Neural progenitor cell (in vitro differentiated cells): ENCODE measurements at places on chromosomes 2 and 18.
A peak's percentile ranks its signal among the peaks of the same experiment; 100 is the strongest.

DNA sequence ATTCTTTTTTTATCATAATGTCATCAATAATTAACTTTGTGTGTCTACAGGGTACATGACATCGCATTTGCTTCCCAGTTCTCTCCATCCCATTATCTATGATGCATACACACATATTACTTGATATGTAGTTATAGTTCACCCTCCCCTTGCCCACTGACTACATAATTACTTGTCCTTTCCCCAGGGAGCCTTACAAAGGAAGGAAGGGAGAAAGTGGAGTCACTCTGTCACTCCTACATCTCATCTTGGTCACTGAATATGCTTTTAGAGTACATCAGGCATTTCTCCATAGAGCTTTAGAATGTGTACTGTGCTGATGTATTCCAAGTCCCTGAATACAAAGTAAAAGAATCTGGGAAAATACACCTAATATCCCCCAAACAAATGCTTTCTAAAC lies 6.0 kb upstream of the DTNA start:
- no peak for DNase-seq

- DNase-seq, result no peak
Observed at GRCh38 chr2:37244017-37244416, 12.6 kb downstream of the NDUFAF7 start.

DNA sequence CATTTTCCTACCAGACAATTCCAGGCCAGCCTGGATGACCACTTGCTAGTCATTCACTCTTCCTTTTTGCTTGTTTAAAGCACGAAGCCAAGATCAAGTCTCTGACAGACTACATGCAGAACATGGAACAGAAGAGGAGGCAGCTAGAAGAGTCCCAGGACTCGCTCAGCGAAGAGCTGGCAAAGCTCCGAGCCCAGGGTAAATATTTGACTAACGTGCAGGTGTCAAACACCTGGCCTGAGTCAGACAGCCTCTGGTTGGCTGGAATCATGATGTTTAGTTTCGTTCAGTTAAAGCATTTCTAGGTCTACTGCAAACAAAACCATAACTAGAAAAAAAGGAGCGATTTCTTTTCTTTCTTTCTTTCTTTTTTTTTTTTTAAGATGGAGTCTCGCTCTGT lies 44.2 kb upstream of the LYPD6B start:
- DNase-seq, result no peak

GRCh38 chr18:55753643-55754263 lies 165.8 kb upstream of the TCF4 start:
- DNase-seq, result no peak

DNA sequence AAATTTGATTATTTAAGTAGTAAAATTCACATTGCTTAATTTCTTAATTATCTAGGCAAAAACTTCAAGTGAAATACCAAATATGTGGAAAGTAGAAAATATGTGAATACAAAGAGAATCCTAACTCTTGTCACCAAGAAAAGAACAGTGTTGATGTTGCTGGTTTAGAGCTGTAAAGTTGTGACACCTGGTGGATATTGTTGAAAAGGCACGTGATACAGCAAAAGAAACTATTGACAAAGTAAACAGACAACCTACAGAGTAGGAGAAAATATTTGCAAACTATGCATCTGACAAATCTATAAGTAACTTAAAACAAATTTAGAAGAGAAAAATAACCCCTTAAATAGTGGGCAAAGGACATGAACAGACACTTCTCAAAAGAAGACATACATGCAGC lies 25.6 kb upstream of the ZC3H15 start:
- peak; percentile 8 for DNase-seq

GRCh38 chr2:156343940-156344301 lies 11.4 kb upstream of the NR4A2 start:
- DNase-seq, result no peak

- no peak for DNase-seq
Observed at GRCh38 chr18:2736823-2737222, 81.3 kb downstream of the SMCHD1 start.

- DNase-seq, result no peak
Observed at GRCh38 chr18:824179-824578, 12.1 kb upstream of the YES1 start.

DNA sequence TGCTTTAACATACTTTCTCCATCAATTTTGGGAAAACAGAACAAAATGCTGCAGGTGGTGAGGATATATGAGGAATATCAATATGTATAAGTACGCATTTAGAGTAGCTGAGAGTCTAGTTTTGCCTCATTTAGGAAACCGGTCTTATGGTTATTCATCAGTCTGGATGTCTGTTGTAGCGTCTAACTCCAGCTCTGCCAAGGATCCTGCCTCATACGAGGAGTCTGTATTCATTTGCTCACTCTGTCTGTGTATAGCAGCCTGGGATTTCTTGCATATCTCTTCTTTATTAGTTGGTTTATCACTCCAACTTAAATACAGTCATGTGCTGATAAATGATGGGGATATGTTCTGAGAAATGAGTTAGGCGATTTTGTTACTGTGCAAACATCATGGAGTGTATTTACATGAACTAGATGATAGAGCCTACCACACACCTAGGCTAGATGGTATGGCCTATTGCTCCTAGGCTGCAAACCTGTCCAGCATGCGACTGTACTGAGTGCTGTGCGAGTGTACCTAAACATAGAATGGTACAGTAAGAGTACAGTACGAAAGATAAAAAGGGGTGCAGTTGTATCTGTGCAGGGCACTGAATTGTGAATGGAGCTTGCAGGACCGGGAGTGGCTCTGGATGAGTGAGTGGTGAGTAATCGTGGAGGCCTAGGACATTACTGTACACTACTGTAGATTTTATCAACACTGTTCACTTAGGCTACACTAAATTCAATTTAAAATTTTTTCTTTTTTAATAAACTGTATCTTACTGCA lies 148.1 kb downstream of the ZNF407 start:
- DNase-seq, result no peak

DNA sequence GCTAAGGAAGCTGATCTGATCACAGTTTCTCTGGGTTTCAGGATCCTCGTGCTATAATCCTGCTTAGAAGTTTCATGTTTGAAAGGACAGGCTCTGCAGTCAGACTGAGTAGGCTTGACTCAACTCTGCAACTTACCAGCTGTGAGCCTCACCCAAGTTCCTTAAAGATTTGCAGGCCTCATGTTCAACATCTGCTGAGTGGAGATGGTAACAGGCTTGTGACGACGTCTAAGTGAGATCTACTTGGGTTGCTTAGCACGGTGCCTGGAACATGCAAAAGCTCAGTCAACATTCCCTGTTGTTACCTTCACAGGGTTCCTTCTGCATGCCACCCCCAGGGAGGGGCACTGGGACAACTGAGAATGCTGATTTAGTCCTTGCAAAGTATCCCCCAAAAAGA lies 164.2 kb downstream of the C1D start:
- DNase-seq, result no peak

GRCh38 chr2:239162976-239163687 lies 237.7 kb downstream of the HDAC4 start:
- no peak for DNase-seq

DNA sequence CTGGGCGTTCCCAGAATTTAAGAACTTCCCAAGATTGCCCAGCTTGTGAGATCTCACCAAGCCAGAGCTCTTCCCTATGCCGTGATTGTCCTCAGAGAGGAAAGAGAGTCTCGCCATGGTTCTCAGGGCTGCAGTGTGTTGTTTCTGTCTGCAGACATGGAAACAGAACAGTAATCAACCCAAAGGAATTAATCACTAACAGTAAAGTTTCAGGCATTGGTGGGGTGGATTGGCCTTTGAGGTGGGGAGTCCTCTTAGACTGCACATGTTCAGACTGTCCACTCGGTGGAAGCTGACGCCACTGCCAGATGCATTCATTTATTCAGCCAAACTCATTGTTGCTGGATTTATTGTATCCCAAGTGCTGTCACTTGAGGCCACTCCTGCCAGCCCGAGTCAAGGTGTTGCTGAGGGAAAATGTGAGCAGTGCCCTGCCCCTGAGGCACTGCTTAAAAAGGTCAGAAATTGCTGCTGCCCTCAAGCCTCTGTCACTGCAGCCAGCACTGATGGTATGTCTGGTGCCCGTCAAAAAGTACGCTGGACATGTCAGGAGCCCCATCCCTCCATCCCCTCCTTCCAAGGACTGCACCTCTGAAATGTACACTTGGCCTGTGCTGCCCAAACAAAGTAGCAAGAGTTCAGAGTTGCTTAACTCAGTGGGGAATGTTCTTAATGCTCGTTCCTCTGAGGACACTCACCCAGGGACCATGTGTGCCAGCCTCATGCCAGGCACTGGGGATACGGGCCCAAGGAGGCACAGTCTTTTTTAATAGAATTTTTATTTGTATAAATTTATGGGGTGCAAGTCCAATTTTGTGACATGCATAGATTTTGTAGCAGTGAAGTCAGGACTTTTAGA lies 201.0 kb downstream of the GLI2 start:
- DNase-seq, result no peak

DNA sequence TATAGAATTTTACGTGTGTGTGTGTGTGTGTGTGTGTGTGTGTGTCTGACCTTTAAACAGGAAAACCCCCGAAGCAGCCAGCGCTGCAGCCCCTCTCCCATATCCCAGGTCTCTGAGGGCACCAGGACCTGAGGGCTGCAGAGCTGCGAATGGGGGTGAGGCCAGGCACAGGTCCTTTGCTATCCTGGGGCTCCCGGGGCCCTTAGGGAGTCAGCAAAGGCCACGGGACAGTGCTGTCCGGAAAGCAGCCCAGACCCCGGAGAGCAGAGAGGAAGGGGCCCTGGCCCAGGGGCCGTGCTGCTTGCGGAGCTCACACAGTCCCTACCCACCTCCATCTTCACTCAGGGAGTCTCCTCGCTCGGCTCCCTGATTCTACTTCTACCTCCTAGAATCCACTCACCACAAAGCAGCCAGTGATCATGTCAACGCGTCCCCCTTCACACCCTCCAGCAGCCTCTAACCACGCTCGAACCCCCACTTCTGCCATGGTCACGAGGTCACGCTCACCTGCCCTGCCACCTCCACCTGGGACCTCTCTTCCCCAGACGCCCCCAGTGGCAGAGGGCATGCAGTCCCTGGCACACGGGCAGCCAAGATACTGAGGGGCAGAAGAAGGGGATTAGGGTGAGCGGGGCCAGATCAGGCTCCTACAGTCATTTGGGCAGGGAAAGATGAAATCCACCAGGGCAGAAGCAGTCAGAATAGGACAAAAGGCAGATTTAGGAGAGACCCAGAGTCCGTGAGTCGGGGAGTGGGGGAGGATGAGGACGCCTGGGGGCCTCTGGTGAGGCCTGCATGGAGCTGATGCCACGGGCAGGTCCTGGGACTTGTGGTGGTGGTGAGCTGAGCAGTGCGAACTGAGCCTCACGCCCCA lies 86.7 kb downstream of the USP40 start:
- no peak for DNase-seq

GRCh38 chr2:28678175-28678855 lies 73.3 kb upstream of the PPP1CB start:
- no peak for DNase-seq

DNA sequence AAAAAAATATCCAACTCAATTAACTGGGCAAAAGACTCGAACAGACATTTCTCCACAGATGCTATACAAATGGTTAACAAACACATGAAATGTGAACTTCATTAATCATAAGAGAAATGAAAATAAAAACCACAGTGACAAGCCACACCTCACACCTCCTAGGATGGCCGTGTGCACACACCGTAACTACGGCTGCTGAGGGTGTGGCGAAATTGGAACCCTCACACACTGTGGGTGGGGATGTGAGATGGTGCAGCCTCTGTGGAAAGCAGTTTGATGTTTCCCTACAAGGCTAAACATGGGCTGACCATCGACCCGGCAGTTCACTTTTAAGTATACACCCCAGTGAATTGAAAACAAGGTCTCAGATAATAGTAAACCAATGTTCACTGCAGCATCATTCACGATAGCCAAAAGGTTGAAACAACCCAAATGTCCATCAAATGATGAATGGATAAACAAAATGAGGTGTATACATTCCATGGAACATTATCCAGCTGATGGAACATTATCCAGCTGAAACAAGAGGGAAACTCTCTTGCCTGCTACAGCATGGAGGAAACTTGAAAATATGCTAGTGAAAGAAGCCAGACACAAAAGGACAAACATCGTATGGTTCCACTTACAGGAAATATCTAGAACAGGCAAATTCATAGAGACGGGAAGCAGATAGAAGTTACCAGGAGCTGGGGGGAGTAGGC lies 32.2 kb downstream of the ZAP70 start:
- no peak for DNase-seq

DNA sequence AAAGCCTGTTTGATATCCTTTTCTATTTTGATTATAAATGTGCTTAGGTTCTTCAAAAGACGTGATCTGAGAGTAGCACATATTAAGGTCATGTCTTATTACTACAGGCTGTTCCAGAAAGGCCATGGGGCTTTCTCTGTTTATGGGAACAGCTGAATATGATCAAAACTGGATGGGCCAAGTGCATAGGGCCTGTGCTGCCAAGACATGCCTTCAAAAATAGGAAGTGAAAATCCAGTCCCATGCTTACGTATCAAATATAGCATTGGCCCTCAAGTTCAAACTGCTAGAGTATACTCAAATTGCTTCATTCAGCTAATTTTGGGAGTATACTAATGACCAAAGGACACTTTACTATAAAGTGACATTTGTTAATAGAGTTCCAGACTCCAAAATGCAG lies 24.1 kb downstream of the SLC25A52 start:
- DNase-seq, result no peak

DNA sequence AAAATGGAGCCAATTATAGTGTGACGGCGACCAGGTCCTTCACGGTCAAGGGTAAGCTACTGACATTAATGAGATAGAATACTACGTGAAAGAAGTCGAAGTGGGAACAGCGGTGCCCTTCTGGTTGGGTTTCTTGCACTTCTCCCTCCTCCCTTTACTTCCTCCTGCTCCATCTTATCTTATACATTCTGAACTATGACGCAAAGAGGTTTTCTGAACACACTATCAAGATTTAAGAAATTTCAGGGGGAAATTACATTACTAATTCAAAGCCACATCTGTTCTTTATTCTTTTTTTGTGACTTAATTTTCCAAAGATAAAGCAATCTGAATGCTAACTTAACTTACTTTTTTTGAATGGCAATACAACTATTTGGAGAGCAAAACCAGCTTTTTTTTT lies 14.8 kb upstream of the IL18R1 start:
- DNase-seq, result no peak

GRCh38 chr2:105426626-105427292 lies 27.9 kb upstream of the FHL2 start:
- no peak for DNase-seq

DNA sequence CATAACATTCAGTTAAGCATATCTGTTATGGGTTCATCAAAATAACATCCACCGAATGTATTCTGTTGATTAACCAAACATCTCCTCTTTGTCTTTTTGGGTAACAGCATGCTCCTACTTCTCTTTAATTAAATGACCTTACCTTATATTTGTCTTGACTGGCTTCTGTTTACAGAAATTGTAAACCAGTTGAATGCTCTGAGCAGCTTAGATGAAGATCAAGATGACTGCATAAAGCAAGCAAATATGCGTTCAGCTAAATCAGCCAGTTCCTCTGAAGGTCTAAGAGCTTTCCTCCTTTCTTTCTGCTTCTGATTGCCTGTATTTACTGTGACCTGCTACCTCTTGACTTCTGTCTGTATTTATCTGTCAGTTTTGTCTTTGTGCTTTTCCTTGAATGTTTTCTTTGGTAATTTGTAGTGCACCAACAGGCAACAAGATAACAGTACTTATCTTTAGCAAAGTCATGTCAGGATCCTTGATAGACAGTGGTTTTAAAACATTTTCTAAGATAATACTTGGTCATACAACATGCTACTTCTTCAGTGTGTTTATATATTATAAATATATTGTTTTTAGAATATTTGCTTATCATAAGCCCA lies 152.8 kb downstream of the EHBP1 start:
- DNase-seq, result no peak
